ENCODE measurements at places on chromosomes 2 and 18.

- DNase-seq = no peak
- H3K27ac ChIP-seq = no peak overlapping the region
- H3K27me3 ChIP-seq = no peaks in the 10 kb centered on the region
These were observed 188.9 kb upstream of the RASGRP3 start for GRCh38 chr2:33287507-33288005.

DNA sequence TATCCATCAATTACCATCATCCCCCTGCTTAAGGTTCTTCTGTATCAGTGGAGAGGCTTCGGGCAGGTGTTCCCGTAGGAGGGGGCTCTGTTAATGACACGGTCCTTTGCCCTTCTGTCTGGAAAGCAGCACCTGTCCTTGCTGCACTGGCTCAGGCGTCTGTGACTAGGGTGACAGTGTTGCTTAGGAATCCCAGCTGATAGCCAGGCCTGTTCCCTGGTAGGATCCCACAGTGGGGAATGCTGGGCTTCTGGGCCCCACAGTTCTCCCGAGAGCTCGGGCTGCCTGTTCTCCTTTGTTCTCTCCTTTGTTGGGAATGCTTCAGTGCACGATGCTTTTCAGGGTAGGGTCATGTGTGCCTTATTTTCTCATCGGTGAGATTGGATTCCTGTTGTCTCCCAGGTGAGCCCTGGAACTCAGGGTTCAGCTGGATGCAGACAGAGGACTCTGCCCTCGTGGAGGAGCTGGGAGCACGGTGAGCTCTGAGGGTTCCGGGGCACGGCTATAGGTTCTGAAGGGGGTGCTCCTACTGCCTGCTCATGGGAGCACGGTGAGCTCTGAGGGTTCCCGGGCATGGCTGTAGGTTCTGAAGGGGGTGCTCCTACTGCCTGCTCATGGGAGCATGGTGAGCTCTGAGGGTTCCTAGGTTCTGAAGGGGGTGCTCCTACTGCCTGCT, 9.6 kb downstream of the SNTG2 start:
- no peaks in the 10 kb centered on the region for H3K36me3 ChIP-seq
- peak; percentile 76 for DNase-seq
- H3K27me3 ChIP-seq = no peaks in the 10 kb centered on the region
- H3K27ac ChIP-seq = no peak overlapping the region

GRCh38 chr18:44135741-44136140, 544.9 kb upstream of the SETBP1 start:
- no peaks in the 10 kb centered on the region for H3K27me3 ChIP-seq
- H3K27ac ChIP-seq = no peak overlapping the region
- H3K4me3 ChIP-seq = no peak overlapping the region
- H3K4me1 ChIP-seq = no peaks in the 10 kb centered on the region

GRCh38 chr2:239098288-239098970, 250.5 kb downstream of the TWIST2 start:
- no peaks in the 10 kb centered on the region for H3K36me3 ChIP-seq
- no peaks in the 10 kb centered on the region for H3K4me1 ChIP-seq
- H3K27me3 ChIP-seq = no peaks in the 10 kb centered on the region
- no peak overlapping the region for H3K27ac ChIP-seq
- DNase-seq = no peak

GRCh38 chr2:29159125-29159524, 43.9 kb downstream of the CLIP4 start:
- H3K27ac ChIP-seq = no peak overlapping the region
- no peak overlapping the region for H3K4me3 ChIP-seq
- DNase-seq = no peak
- H3K4me1 ChIP-seq = no peaks in the 10 kb centered on the region

DNA sequence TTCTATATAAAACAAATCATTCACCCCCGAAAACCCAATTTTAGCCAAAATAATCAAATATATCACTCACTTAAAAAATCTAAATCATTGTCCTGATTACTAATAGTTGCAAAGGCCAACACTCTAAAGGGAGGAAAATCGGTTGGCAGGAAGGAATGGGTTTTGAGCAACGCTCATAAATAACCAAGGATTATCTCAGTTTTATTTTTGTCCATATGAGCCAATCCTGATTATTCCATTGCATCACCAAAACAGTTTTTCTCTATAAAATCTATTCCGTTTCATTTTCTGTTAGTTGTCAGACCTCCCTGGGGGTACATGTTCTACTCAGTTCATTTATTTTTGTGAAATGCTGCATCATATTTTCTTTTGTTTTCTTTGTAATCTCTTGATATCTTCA, 174.1 kb downstream of the LRATD1 start:
- H3K4me1 ChIP-seq = no peaks in the 10 kb centered on the region
- H3K27me3 ChIP-seq = no peaks in the 10 kb centered on the region
- H3K4me3 ChIP-seq = no peak overlapping the region
- no peaks in the 10 kb centered on the region for H3K36me3 ChIP-seq
- no peak for DNase-seq

- no peak overlapping the region for H3K27ac ChIP-seq
- no peaks in the 10 kb centered on the region for H3K4me1 ChIP-seq
- no peaks in the 10 kb centered on the region for H3K36me3 ChIP-seq
- H3K27me3 ChIP-seq = no peaks in the 10 kb centered on the region
These were observed 478.5 kb upstream of the ZEB2 start for GRCh38 chr2:144998435-144998834.

GRCh38 chr2:150567771-150568301, 80.4 kb upstream of the RND3 start:
- H3K27me3 ChIP-seq = no peaks in the 10 kb centered on the region
- no peaks in the 10 kb centered on the region for H3K36me3 ChIP-seq
- no peak overlapping the region for H3K4me3 ChIP-seq
- no peak for DNase-seq
- no peak overlapping the region for H3K27ac ChIP-seq

DNA sequence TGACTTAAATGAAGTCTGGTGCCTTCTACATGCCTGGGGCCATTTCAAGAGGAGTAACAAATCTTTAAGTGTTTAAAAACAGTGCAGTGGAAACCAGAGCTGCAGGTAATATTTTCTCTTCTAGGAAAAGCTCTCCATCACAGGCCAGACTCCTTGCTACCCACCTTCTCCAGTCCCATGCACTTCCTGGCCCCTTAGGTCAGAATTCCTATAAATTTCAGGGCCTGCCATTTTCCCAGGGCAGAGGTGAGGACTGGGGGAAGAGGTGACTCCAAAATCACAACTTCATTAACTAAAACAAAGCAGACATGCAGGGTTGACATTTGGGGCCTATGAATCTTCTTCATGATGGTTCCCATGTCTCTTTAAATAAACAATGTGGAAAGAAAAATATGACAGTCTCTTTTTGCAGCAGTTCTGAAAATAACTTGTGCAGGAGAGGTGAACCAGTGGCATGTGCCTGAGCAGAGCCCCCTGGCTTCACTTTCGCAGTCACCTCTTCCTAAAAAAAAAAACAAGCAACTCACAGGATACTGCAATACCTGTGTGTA, 63.7 kb upstream of the TANC1 start:
- no peaks in the 10 kb centered on the region for H3K36me3 ChIP-seq
- DNase-seq = no peak
- no peak overlapping the region for H3K4me3 ChIP-seq
- no peaks in the 10 kb centered on the region for H3K4me1 ChIP-seq

- no peak for DNase-seq
- no peaks in the 10 kb centered on the region for H3K4me1 ChIP-seq
- no peak overlapping the region for H3K4me3 ChIP-seq
- no peaks in the 10 kb centered on the region for H3K36me3 ChIP-seq
- no peaks in the 10 kb centered on the region for H3K27me3 ChIP-seq
- H3K27ac ChIP-seq = no peak overlapping the region
These were observed 404.3 kb downstream of the PID1 start for GRCh38 chr2:228866781-228867180.

- no peak for DNase-seq
- H3K4me1 ChIP-seq = no peaks in the 10 kb centered on the region
These were observed 379.6 kb downstream of the FBXO15 start for GRCh38 chr18:73768043-73768442.

DNA sequence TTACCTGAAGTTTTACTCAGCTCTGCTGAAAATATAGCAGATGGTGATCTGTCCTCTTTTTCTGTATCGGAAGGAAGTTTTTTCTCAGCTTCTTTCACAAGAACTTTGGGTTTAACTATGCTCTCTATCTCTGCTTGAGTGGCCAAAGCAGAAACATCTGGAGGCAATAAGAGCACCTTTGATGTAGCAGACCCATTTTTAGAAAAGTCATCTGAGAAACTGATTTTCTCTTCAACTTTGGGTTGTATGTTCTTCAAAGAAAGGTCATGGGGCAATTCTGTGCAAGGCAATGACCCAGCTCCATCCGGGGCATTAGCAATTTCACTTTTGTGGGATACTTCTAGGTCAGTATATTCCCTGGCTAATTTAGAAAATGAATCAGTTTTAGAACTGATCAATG, 25.2 kb downstream of the RTN4 start:
- no peak overlapping the region for H3K27ac ChIP-seq
- no peak for DNase-seq
- no peak overlapping the region for H3K4me3 ChIP-seq
- no peaks in the 10 kb centered on the region for H3K36me3 ChIP-seq
- H3K4me1 ChIP-seq = peaks cover 17% of the 10 kb centered on the region

DNA sequence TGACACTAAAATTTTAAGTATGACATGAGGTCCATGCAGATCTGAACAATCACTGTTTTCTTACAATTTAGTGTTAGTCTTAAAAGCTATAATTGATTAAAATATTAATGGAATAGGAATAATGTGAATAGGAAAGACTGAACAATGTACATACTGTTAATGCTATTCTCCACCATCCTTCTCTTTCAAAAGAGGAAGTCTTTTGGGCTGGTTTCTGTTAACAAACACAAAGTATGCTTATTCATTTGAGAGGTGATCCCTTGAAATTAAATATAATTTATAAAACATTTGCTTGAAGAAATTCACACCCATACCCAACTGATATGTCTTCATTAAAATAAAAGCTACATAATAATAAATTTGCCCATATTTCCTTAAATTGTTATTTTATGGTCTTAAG, 2.3 kb downstream of the STPG4 start:
- no peaks in the 10 kb centered on the region for H3K27me3 ChIP-seq
- peaks cover 2% of the 10 kb centered on the region for H3K36me3 ChIP-seq
- no peak overlapping the region for H3K4me3 ChIP-seq
- no peak overlapping the region for H3K27ac ChIP-seq
- no peak for DNase-seq

DNA sequence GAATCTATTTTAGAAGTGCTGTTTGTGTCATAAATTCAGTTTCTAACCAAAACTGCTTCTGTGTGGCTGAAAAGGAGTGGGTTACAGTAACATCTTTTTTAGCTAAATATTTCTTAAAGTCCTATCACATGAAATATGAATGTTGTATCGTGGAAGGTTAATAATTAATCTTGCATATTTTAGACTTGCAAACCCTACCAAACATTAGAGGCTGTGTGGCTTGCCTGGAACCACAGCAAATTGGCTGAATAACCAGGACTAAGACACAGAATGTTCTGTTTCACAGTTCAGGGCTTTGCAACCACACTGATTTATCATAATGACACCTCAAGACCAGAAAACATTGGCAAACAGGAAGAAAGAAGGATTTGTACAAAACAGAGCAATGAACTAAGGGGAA, 208.9 kb upstream of the CNTNAP5 start:
- no peak overlapping the region for H3K27ac ChIP-seq
- H3K4me3 ChIP-seq = no peak overlapping the region
- DNase-seq = no peak
- no peaks in the 10 kb centered on the region for H3K36me3 ChIP-seq
- H3K27me3 ChIP-seq = no peaks in the 10 kb centered on the region
- no peaks in the 10 kb centered on the region for H3K4me1 ChIP-seq

- no peak overlapping the region for H3K27ac ChIP-seq
- H3K4me1 ChIP-seq = no peaks in the 10 kb centered on the region
- DNase-seq = no peak
- H3K27me3 ChIP-seq = no peaks in the 10 kb centered on the region
These were observed 71.3 kb upstream of the TXNDC2 start for GRCh38 chr18:9814431-9814830.

DNA sequence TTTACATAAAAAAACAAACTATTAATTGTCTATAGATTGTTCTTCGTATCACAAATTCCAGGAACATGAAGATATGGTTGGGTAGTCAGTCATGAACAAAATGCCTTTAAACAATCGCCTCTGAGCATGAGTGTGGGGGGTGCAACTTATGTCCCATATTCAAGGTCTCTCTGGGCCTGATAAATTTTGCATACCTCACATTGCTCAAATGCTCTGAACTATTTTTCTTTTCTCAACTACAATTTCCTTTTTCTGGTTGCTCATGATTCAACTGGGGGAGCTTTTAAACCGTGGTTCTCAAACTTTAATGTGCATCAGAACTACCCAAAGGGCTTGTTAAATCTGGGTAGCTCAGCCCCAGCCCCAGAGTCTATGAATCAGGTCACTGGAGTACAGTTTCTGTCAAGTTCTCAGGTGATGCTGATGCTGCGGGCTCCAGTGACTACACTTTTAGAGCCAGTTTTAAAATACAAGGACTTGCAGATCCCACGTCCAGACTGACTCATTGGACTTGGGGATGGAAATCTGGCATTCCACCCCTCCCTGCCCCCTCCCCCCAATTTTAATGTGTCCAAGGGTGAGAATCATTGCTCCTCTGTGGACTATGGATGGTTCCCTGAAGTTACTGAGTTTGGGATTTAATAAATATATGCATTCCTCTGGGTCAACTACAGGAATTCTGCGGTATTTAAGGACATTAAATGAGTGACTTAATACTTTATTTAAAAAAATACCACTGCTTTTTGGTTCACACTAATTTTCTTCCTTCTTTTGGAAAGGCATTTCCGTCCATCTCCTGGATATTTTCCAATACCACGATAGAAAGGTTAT, 1.5 kb upstream of the GPD2 start:
- no peaks in the 10 kb centered on the region for H3K27me3 ChIP-seq
- no peak overlapping the region for H3K4me3 ChIP-seq
- H3K4me1 ChIP-seq = peaks cover 4% of the 10 kb centered on the region
- no peaks in the 10 kb centered on the region for H3K36me3 ChIP-seq
- peak; percentile 27 for DNase-seq
- peak overlapping the region; percentile 99 for H3K27ac ChIP-seq

DNA sequence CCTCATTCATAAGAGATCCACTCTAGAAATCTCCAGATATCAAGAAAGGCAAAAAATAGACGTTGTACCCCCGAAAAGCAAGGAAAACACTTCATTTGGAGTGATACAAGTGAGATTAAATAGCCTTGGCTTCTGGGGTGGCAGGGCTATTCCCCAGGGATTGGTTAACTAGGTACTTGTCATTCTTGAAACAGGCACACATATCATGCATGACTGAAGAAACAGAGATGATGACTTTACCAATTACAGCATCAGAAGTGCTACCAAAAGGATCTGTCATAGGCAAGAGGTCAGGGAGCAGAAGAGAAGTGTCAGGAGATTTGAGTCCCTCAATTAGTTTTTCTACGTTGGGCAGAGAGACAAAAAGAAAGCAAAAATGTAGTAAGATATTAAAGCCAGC, 45.2 kb upstream of the NFU1 start:
- no peaks in the 10 kb centered on the region for H3K4me1 ChIP-seq
- no peak overlapping the region for H3K27ac ChIP-seq
- no peaks in the 10 kb centered on the region for H3K27me3 ChIP-seq
- H3K4me3 ChIP-seq = no peak overlapping the region

GRCh38 chr2:150853263-150853662, 365.8 kb upstream of the RND3 start:
- no peaks in the 10 kb centered on the region for H3K27me3 ChIP-seq
- no peak overlapping the region for H3K4me3 ChIP-seq
